Ovary (tissue), 10 donors: ENCODE measurements at places on chromosomes 1 and 21. TPM values are rescaled to one million over a fixed set of nuclear protein-coding genes. Genes with fewer than 3 reads are reported as not detected.

- H3K27ac ChIP-seq: no peak overlapping the region
- H3K27me3 ChIP-seq: no peaks in the 10 kb centered on the region
- H3K4me1 ChIP-seq: no peaks in the 10 kb centered on the region
These were observed 242.0 kb downstream of the FOXD2 start for GRCh38 chr1:47679826-47680225.

DNA sequence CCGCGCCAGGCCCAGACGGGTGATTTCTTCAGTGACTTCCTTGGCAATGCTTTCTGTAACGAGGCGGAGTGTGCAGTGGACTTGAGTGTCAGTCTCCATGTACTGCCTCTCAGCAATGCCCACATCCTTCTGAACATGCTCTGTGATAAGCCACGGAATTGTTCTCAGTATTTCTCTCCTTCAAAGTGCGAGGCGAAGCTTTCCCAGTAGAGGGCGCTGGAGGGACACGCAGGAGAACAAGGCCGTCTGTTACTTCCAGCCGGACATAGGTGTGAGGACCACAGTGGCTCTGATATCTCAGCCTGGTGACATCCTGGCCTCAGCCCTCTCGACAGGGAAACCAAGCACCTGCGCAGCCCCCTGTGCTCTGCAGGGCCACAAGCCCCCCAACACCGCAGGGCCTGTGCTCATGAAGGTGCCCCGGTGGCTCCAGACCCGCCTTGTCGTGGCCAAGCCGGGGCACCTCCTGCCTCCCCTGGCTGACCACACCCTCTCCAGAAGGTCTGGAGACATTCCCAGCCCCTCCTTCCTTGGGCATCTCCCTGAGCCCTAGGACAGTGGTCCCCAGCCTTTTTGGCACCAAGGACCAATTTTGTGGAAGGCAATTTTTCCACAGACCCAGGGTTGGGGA is 46.1 kb upstream of the BACE2 start:
- no peaks in the 10 kb centered on the region for H3K4me1 ChIP-seq
- no peaks in the 10 kb centered on the region for H3K27me3 ChIP-seq
- no peaks in the 10 kb centered on the region for H3K36me3 ChIP-seq
- peak; percentile 77 for DNase-seq
- no peak overlapping the region for H3K4me3 ChIP-seq

- no peak overlapping the region for H3K4me3 ChIP-seq
- H3K27me3 ChIP-seq: no peaks in the 10 kb centered on the region
- H3K27ac ChIP-seq: peak overlapping the region; percentile 83
- H3K36me3 ChIP-seq: no peaks in the 10 kb centered on the region
- peaks cover 23% of the 10 kb centered on the region for H3K4me1 ChIP-seq
- DNase-seq: no peak
These were observed 67.3 kb downstream of the TGFBR3 start for GRCh38 chr1:91818713-91818975.

DNA sequence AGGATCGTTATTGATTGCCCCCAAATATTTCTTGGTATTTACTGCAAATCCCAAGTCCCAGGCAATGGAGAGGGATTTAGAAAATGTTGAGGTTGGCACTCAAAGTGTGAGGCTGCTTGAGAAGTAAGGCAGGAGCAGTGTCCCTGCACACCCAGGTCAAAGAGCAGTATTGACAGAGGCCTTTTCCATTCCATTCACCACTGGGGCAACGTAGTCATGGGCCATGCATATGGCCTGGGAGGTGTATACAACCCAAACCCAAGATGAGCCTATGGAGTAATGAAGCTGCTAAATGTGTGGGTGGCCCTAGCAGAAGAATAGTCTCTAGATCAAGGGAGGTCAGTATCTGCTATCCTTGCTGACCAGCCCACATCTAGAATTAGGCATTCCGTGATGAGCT is 245.6 kb downstream of the FOXD2 start:
- no peak overlapping the region for H3K4me3 ChIP-seq
- no peaks in the 10 kb centered on the region for H3K36me3 ChIP-seq
- H3K27ac ChIP-seq: no peak overlapping the region
- no peaks in the 10 kb centered on the region for H3K27me3 ChIP-seq
- DNase-seq: no peak

- no peaks in the 10 kb centered on the region for H3K27me3 ChIP-seq
- H3K4me1 ChIP-seq: no peaks in the 10 kb centered on the region
- H3K36me3 ChIP-seq: no peaks in the 10 kb centered on the region
These were observed 60.3 kb upstream of the RCOR3 start for GRCh38 chr1:211198880-211199279.

DNA sequence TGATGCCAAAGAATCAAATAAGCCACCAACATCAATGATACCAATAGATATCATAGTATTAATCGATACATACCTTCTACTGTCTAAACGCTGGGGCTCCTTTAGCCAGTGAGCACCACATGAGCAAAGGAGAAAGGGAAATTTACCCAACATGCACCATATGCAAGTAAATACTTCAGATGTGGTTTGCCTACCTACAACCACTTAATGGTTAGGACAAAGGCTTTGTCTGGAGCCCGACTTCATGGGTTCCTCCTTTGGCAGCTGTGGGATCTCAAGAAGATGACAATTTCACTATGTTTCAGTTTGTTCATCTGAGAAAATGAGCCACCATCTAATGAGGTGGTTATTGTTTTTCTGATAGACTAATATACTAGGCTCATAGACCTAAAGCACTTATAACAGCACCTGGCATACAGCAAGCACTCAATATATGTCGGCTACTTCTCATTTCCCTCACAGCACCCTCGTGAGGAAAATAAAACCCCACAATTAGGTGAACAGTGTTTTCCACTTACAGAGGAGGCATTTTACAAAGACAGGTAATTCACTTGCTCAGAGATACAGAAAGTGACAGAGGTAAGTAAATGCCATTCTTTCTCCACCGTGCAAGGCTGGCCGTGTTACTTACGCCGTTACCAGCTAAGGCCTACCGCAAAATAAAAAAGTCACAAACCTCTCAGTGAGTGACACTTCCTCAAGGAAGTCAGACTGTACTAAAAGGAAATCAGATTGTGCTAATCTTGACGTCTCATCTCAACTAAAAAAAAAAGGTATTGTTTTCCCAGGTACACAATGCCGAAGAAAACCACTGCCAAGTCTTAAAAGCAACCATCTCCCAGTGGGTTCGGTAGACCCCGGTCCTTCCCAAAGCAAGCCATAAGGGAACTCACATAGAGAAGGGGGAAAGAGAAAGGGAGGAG is 1.6 kb downstream of the TTC13 start:
- peaks cover 1% of the 10 kb centered on the region for H3K4me1 ChIP-seq
- no peak overlapping the region for H3K27ac ChIP-seq
- no peak overlapping the region for H3K4me3 ChIP-seq
- DNase-seq: no peak
- H3K27me3 ChIP-seq: no peaks in the 10 kb centered on the region

DNA sequence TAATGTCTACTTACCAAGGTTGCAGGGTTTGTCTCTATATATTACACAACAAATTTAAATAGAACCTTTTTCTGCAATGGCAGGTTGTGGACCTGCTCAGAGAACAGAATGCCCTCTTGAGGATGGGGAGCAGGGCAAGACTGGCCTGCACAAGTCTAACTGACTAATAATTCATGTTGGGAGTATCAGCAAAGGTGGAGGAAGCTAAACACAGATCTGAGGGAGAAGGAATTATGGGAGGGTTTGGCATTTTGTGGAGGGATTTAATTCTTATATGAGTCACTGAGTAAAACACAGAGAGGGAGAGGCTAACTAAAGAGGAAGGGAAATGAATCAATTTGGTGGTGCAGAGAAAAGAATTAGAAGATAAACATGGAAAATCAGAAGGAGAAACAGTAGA is 40.0 kb downstream of the CLDN17 start:
- DNase-seq: no peak
- no peaks in the 10 kb centered on the region for H3K36me3 ChIP-seq
- H3K27ac ChIP-seq: no peak overlapping the region
- no peak overlapping the region for H3K4me3 ChIP-seq
- no peaks in the 10 kb centered on the region for H3K4me1 ChIP-seq

DNA sequence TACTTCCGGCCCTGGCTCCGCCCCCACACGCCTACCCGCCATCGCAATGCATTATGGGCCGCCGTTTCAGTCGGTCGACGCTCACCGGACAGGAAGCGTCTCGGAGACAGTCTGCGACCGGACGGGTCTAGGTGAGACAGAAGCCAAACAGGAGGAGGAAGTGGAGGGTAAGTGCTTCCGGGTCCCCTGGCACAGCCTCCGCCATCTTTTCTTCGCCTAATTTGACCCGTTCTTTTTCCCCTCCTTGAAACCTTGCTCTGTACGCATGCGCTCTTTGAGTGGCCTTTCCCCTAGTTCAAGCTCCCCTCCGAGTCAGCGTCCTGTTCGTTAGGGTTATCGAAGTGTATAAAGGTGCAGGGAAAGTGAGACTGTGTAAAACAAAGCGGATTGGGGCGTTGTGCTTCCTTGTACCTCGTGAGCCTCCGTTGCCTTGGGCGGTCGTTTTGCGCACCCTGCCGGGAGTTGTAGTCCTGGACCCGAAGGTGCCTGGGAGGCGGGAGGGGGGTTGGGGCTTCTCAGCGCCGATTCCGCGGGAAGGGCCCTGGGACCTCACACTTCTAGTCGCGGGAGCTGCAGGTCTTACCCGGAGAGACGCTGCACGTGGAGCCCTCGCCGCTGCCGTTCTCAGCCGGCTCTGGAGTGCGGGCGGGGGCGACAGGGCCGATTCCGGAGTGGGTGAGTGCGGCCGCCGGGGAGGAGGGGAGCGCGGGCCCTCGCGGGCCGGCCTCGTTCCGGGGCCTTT is at the start of the genes ATP5PF and GABPA:
ATP5PF (minus strand) TSS at position 1 of the 742 bp plus-strand sequence. CDS start 5,110 bp downstream, outside the sequence.
GABPA (plus strand) TSS at position 69 of the 742 bp plus-strand sequence. CDS start 6,627 bp downstream, outside the sequence.
- peak within 1 kb of the TSS; percentile 99 for H3K4me3 ChIP-seq
- no peaks in the 10 kb centered on the region for H3K27me3 ChIP-seq
- H3K27ac ChIP-seq: peak within 1 kb of the TSS; percentile 95

DNA sequence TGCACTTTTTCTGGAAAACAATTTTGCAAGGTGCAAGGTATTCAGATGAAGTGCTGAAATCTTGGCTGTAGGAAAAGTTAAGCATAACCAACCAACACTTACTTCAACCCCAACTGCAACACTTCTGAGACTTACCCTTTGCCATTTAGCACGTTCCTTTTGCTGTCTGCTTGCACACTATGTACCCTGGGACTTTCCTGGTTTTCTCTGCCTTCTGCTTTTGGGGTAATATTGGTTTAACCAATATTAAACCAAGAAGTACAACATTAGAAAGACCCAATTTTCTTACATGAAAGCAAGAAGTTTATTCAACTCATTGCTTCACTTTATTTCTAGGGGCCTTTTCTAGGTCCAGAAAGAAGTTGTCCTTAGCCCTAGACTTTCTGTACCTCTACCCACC is 193.0 kb downstream of the HLX start:
- no peak overlapping the region for H3K4me3 ChIP-seq
- DNase-seq: no peak
- H3K4me1 ChIP-seq: no peaks in the 10 kb centered on the region
- H3K36me3 ChIP-seq: no peaks in the 10 kb centered on the region

DNA sequence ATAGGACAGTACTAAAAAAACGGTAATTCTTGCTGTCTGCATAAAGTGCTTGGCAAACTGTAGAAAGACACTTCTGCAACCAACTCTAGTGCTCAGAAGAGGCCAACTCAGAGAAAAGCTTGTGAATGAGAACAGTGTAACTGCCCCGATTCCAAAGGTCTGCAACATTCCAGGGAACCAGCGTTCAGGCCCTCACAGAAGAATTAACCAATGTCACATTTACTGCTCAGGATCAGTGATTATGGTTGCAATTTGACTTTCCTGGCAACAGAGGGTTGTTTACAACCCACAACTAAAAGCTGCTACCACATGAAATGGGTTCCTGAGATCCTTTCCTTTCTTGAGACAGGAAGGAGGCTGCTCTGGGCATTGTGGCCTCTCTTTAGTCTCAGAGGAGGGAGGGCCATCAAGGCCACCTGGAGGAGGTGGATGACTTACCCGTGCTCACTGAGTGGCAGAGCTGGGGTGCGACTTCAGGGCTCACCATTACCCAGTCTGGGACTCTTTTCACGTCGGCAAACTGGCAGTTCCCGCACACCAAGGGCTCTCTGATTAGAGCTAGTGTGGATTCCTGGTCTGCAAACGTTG is 15.3 kb downstream of the SRSF4 start:
- no peak overlapping the region for H3K27ac ChIP-seq
- no peaks in the 10 kb centered on the region for H3K27me3 ChIP-seq
- H3K4me1 ChIP-seq: peaks cover 8% of the 10 kb centered on the region
- DNase-seq: no peak
- H3K36me3 ChIP-seq: no peaks in the 10 kb centered on the region
- no peak overlapping the region for H3K4me3 ChIP-seq

DNA sequence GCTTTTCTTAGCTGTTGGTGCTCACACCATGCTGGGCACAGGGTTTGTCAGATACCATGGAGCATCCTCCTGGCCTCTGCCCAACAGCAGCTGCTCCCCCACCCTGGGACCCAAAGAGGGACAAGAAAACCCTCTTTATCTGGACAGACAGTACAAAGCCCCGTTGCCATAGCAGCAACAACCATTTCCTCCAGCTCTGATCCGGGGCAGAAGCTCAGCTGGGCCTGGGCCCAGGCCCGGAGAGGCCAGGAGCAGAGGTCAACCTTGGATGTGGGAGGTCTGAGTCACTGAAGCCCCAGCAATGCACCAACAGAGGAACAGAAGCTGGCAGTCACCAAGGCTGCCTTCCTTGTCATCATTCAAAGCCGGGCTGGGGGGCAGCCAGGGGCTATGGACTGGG is 228.4 kb upstream of the POU3F1 start:
- no peak for DNase-seq
- no peaks in the 10 kb centered on the region for H3K36me3 ChIP-seq
- no peaks in the 10 kb centered on the region for H3K27me3 ChIP-seq
- no peak overlapping the region for H3K27ac ChIP-seq
- no peaks in the 10 kb centered on the region for H3K4me1 ChIP-seq

- no peaks in the 10 kb centered on the region for H3K36me3 ChIP-seq
- H3K4me3 ChIP-seq: no peak overlapping the region
- no peaks in the 10 kb centered on the region for H3K27me3 ChIP-seq
- no peak for DNase-seq
- H3K27ac ChIP-seq: no peak overlapping the region
- peaks cover 2% of the 10 kb centered on the region for H3K4me1 ChIP-seq
These were observed 3.1 kb downstream of the BCAN start for GRCh38 chr1:156645056-156645455.

DNA sequence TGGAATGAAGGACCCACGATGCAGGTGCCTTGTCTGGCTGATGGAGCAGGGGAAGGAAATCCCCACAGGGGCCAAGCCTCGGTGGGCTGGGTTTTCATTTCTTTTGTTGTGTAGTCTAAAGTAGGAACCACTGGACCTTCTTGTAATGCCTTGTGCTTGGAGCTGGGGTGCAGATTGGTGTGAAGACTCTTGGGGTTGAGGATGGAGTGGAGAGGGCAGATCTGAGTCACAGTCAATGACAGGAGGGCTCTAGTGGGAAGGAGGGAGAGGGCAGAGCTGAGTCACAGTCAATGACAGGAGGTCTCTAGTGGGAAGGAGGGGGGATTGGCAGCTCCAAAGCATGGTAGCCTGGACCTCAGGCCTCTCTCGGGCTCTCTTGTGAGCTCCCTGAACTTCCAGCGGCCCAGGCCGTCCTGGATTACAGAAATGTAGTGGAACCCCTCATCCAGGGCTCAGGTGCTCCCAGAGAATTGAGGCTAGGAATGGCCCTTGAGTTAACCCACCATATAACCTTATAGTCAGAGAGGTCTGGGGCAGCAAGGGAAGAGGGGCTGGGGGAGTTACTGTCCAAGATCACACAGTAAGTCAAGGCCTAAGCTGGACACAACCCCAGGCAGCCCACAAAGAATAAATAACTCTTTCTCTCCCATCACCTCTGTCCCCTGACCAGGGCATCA is 313.8 kb downstream of the MATN1 start:
- no peaks in the 10 kb centered on the region for H3K4me1 ChIP-seq
- DNase-seq: no peak
- H3K36me3 ChIP-seq: no peaks in the 10 kb centered on the region
- H3K27ac ChIP-seq: no peak overlapping the region
- no peak overlapping the region for H3K4me3 ChIP-seq

Gene HCRTR1
- not detected for total RNA-seq

Gene PSRC1
- 1.0 TPM for total RNA-seq

Gene SPATA45
- total RNA-seq: not detected

Gene F13B
- total RNA-seq: not detected

Gene NTMT2
- total RNA-seq: not detected
